H9 (cell line): ENCODE measurements at places on chromosomes 4 and X. TPM values are rescaled to one million over a fixed set of nuclear protein-coding genes. Genes with fewer than 3 reads are reported as not detected.

The ATP7A gene
- total RNA-seq: 2.1 and 2.2 TPM in 2 replicates

The PDLIM3 gene
- total RNA-seq: 12.0 and 13.1 TPM in 2 replicates

The HSFX3 gene
- total RNA-seq: not detected in 2 replicates

The FOXO4 gene
- 17.7 TPM in 2 replicates for total RNA-seq

The PLXNB3 gene
- 1.8 and 1.9 TPM in 2 replicates for total RNA-seq

The RAB39B gene
- total RNA-seq: 6.8 and 7.2 TPM in 2 replicates

The XAGE1A gene
- not detected in 2 replicates for total RNA-seq

The DCAF8L1 gene
- total RNA-seq: not detected in 2 replicates

The CORIN gene
- 0.09 and 0.39 TPM in 2 replicates for total RNA-seq

The NOX1 gene
- total RNA-seq: not detected in 2 replicates

The MAPK10 gene
- total RNA-seq: 4.6 and 4.7 TPM in 2 replicates

The TMEM185A gene
- 22.7 and 23.6 TPM in 2 replicates for total RNA-seq

The FAM241A gene
- total RNA-seq: 0.09 and 0.13 TPM in 2 replicates

The NAA11 gene
- total RNA-seq: not detected in 2 replicates

The SERTM2 gene
- total RNA-seq: 0.22 and 0.29 TPM in 2 replicates

The ADAMTS3 gene
- total RNA-seq: 0.94 and 1.1 TPM in 2 replicates

The DRD5 gene
- total RNA-seq: not detected in 2 replicates

The CLDN34 gene
- 0.31 and 0.39 TPM in 2 replicates for total RNA-seq

The EDA2R gene
- total RNA-seq: 6.6 and 8.3 TPM in 2 replicates

The MAD2L1 gene
- total RNA-seq: 87.2 TPM in 2 replicates

The VCX gene
- total RNA-seq: not detected in 2 replicates

The SRPX2 gene
- not detected in 2 replicates for total RNA-seq

The TEX13B gene
- total RNA-seq: 0.18 and 0.42 TPM in 2 replicates

The SEC24B gene
- 26.9 and 27.1 TPM in 2 replicates for total RNA-seq

The DGKK gene
- 1.4 and 1.6 TPM in 2 replicates for total RNA-seq

The NUDT11 gene
- 23.6 and 25.7 TPM in 2 replicates for total RNA-seq

The HS3ST1 gene
- total RNA-seq: 0.04 and 0.20 TPM in 2 replicates

The CXXC4 gene
- total RNA-seq: 4.2 TPM in 2 replicates

The ALPK1 gene
- total RNA-seq: 0.17 and 0.50 TPM in 2 replicates

The SYNPO2 gene
- 1.1 and 1.2 TPM in 2 replicates for total RNA-seq

The LRIT3 gene
- total RNA-seq: 0.07 and 0.09 TPM in 2 replicates

The ARHGAP36 gene
- 0.13 and 0.37 TPM in 2 replicates for total RNA-seq
